Panc1 (cell line): ENCODE measurements at places on chromosomes 5 and 9.
A peak's percentile ranks its signal among the peaks of the same experiment; 100 is the strongest.

DNA sequence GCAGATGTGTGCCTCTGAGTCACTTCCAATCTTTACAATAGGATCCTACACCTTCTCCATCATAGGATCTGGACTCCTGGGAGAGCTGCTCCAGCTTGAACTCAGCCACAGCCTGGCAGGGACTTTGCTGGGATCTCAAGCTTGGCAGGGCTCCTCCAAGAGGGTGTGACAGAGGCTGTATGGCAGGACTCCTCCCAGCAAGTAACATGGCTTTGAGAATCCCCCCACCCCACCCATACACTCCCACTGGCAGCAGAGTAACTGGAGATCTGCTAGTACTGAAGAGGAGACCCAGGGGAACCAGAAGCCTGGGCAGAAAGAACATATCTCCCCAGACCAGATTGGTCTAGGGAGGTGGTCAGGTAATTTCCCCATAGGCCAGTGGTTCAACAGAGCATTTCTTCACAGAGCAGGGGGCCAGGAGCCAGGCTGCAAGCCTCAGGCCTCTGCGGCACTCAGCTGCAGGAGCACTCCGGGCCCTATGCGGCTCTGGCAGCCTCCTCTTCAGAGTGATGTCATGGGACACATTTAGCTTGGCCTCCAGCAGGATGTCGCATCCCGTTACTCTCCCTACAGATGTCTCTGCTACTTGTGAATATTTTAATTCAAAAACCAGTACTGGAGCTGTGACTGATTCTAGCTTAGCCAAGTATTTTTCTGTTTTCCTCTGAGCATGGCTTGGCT, 1.7 kb upstream of the ACSL6 start:
- no peak for DNase-seq

GRCh38 chr5:97102010-97102470, 40.4 kb downstream of the LIX1 start:
- no peak for DNase-seq

- no peak for DNase-seq
Observed at GRCh38 chr5:71503536-71503935, 48.1 kb downstream of the BDP1 start.

DNA sequence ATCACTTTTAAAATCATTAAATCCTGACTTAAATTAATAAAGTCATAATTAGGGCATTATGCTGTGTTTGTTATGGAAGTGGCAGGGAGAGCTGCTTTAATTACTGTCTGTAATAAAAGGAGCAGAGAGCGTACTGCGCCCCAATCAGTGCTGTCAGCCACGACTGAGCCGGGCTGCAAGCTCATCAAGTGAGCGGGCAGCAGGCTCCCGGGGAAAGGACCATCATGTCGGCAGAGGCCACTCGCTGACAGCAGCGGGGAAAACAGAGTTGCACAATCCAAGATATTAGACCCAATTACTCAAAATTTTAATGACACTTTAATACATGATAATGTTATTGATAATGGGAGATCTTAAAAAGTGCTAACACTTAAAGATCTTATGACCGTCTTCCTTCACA, 181.6 kb downstream of the AP3B1 start:
- DNase-seq: no peak

DNA sequence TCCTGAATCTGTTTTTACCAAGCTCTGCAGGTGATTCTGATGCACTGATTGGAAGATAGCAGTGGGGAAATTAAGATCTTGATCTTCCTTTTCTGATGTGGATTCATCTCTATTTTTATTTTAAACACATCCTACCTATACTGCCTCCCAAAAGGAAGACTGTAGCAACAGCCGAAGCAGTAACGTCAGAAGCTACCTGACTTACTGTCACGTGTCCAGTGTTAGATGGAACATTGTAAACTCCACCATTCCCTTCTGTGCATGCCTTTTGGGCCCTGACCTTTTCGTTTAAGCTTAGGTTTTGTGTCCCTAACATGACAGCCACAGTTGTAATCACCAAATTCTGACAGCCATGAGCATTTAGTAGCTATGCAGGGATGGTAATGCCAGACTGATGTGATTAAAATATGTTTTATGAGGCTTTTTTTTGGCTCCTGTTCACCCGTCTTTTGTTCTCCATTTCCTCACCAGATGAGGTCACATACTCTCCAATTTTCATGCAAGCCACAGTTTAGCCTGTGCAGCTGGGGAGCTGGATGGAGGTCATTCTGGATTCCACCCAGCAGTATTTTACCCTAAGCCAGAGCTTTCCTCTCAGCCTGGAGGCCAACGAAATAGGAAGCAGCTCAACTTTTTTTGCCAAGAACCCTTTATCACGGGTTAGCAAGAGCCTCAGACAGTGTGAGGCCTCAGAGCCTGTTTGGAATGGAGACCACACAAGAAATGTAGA, 15.6 kb upstream of the FOXD1 start:
- no peak for DNase-seq

- no peak for DNase-seq
Observed at GRCh38 chr9:99360026-99360425, 137.9 kb downstream of the SEC61B start.

- no peak for DNase-seq
Observed at GRCh38 chr5:157624144-157624543, 28.1 kb downstream of the SOX30 start.

- DNase-seq: peak; percentile 32
Observed at GRCh38 chr5:126544087-126544740, 50.8 kb downstream of the ALDH7A1 start.

DNA sequence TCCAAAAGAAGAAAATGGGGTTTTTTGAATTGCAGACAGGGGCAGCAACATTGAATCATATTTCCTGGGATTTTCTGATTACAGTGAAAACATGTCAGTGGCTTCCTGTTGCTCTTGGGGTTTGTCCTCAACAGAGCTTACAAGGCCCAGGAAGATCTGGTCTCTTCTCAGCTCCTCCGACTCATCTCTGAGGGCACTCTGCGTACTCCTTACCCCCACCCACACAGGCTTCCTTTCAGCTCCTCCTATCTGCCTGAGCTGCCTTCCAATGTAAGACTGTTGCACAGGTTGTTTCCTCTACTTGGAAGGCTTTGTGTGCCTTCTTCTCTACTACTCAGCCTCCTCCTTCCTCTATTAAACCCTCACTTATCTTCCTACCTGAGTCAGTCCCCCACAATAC, 245.1 kb upstream of the MEF2C start:
- no peak for DNase-seq

GRCh38 chr5:6162175-6162574, 216.2 kb downstream of the MED10 start:
- DNase-seq: no peak

DNA sequence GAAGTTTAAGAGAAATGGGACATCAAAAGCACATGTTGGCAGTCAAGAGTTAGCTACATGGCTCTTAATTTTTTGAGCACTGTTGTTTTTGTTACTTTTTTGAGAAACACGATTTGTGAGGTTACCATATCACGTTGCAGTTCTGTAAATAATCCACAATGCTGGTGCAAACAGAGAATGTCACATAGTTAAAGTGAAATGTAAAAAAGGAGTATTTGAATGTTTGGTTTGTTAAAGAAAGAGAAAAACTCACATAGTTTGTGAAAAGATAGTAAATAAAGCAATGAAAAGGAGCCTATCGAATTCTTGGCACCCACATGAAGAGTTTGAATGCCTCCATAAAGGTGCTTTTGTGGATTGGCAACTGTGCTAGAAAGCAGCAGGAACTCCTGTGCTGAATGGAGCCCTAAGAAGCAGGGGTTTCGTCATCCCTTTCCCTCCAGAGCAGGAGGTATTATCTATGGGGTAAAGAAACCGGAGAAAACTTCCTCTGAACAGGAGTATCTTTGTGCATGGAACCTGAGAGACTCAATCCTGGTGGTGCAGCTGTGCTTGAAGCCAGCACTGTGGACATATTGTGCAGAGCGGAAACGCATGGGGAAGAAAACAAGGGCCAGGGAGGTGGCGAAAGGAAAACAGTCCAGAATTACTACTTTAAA, 148.5 kb upstream of the OTULINL start:
- no peak for DNase-seq

DNA sequence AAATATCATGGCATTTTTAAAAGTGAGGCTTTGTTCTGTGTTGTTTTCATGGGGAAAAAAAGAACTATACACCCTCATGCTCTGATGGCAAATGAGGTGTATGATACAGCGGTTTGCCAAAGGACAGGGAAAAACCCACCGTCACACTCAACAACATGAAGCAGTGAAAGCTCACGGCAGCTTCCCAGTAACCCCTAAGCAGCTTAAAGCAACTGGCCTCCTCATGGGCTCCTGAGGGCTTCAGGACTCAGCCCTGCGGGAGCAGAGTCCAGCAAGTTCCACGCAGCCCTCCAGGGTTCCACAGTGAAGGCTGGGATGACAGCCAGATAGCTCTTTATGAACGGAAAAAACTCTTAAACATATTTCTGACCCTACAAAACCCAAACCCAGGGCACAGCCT, 12.9 kb downstream of the BARHL1 start:
- DNase-seq: no peak

- DNase-seq: no peak
Observed at GRCh38 chr9:37990404-37991015, 78.5 kb downstream of the SHB start.

DNA sequence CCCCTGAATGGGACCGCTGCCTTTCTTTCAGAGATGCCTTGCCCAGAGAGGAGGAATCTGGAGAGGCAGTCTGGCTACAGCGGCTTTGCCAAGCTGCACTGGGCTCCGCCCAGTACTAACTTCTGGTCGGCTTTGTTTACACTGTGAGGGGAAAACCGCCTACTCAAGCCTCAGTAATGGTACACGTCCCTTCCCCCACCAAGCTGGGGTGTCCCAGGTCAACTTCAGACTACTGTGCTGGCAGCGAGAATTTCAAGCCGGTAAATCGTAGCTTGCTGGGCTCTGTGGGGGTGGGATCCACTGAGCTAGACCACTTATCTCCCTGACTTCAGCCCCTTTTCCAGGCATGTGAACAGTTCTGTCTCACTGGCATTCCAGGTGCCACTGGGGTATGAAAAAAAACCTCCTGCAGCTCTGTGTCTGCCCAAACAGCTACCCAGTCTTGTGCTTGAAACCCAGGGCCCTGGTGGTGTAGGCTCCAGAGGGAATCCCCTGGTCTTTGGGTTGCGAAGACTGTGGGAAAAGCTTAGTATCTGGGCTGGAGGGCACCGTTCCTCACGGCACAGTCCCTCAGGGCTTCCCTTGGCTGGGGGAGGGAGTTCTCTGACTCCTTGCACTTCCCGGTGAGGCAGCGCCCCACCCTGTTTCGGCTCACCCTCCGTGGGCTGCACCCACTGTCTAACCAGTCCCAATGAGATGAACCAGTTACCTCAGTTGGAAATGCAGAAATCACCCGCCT, 171.2 kb downstream of the CWC27 start:
- DNase-seq: no peak

GRCh38 chr5:36300927-36301540, 668 bp downstream of the RANBP3L start:
- no peak for DNase-seq

- no peak for DNase-seq
Observed at GRCh38 chr5:128749136-128749898, 211.3 kb upstream of the FBN2 start.

DNA sequence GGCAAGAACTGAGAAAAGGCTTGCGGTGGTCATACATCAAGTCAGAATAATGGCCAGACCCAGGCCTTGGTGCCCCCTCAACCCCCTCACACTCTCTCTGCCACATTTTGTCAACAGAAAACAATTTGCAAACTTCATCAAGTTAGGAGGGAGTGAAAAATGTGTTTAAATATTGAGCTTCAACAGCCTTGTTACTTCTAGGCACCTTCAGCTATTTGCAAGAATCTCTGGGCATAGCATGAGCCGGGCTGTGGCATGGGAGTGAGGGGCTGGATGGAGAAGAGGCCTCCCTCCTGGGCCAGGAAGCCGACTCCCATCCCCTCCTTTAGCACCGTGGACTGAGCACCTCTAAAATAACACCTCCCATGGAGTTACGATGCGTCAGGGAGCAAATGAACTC, 52.2 kb upstream of the GRHPR start:
- no peak for DNase-seq

DNA sequence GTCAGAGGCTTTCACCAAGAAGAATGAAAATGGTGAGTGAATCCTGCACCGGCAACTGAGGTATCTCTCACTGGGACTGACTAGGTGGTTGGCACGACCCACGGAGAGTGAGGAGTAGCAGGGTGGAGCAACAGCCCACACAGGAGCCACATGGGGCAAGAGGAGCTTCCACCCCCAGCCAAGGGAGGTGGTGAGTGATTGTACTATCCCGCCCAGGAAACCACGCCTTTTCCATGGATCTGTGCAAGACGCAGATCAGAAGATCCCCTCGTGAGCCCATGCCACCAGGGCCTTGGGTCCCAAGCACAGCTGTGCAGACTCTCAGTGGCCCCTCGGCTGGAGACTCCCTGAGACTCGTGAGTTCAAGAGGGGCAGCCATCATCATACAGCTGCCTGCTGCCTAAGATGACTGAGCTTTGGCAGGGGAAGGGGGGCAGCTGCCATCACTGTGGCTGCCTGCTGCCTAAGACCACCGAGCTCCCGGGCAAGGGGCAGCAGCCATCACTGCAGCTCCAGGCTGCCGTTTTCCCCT, 229.5 kb downstream of the AP3B1 start:
- no peak for DNase-seq

- DNase-seq: no peak
Observed at GRCh38 chr5:1153428-1153827, 41.6 kb upstream of the SLC12A7 start.

DNA sequence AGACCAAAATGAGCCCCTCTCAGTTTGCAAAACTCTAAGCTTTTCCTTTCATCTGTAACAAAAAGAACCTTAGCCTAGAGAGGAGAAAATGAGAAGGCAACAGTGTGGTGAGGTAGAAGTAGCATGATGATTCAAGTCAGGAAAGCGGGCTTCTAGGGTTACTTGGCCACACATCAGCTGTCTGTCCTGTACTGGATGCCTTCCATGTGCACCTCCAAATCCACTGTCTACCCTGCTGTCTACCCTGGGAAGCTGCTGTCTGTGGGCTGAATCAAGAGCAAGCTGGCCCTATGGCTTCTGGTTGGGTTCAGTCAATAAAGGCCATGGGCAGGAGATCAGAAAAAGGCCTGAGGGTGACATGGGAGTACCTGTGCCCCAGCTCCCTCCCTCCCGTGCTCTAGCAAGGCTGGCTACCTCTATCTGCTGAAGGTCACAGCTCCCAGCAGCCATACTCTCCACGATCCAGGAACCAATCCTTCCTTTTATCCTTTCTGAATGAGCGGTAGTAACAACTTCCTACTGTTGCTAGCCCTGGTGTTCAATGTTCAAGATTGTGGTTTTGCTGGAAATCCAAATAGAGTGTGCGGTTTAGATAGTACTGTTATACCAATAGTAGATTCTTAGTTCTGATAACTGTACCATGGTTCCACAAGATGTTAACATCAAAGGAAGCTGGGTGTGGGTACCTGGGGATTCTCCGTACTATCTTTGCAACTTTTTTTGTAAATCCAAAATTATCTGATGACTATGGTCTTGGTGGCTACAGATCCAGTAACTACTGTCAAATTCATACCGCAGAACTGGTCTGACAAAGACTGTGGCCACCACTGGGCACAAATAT, 191.0 kb downstream of the ESM1 start:
- DNase-seq: no peak

GRCh38 chr9:33453999-33454660, 6.7 kb upstream of the AQP3 start:
- DNase-seq: no peak

- DNase-seq: no peak
Observed at GRCh38 chr5:68343421-68343826, 127.9 kb downstream of the PIK3R1 start.
